Activated CD4-positive, alpha-beta T cell treated with anti-CD3 and anti-CD28 coated beads, Interleukin-2, amount 50 U/mL, for 16 hours (primary cell): ENCODE measurements at places on chromosomes 3 and 15.

- DNase-seq = no peak
Observed at GRCh38 chr3:41362638-41363559, 163.6 kb downstream of the CTNNB1 start.

DNA sequence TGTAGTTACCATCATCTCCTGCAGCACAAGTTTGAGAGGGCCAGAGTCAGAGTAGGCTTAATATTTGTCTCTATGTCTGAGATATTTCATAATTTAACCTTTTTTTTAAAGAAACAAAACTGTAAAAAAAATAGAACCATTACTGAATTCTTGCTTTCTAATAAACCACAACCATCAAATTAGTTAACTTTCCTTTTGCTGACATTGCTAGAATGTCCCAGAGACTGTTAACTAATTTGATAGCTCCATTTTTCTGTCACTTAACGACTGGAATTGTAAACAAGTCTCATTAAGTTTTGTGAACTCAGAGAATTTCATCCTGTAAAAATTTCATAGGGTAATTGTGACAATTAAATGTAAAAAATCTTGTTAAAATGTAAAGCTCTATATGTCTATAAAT is 35.6 kb downstream of the IMPG2 start:
- no peak for DNase-seq

DNA sequence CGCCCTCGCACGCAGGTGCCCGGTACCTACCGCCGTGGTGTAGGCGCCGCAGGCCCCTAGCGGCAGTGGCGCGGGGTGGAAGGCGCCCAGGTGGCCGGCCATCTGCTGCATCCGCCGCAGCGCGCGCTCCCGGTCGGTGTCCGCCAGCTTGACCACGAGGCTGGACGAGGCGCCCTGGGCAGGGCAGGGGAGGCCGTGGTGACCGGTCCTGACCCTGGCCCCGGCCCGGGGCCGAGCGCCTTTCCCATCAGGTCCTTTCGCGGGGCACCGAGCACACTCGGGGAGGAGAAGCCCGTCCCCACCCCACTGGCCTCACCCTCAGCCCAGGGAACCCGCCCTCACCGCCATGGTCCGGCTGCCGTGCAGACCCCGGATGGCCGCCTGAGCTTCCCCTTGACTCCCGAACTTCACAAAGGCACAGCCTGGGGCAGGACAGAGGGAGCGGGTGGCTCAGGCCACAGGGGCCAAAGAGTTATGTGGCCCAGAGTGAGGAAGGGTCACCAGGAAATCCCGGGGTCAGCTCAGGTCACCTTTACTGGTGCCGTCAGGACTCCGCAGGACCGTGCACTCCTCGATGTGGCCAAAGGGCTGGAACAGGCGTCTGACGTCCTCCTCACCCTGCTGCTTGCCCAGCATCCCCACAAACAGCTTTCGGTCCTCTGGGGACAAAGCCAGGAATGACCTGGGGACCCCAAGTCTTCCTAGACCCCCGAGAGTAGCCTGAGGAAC is 17.4 kb upstream of the PARP6 start:
- no peak for DNase-seq

DNA sequence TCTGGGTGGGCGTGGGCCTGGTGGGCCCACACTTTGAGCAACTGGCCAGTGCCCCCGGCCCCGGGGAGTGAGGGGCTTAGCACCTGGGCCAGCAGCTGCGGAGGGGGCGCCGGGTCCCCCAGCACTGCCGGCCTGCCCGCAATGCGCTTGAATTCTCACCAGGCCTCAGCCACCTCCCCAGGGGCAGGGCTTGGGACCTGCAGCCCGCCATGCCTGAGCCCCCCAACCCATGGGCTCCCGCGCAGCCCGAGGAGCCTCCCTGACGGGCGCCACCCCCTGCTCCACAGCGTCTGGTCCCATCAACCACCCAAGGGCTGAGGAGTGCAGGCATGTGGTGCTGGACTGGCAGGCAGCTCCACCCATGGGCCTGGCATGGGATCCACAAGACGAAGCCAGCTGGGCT is 484.3 kb downstream of the UNC13C start:
- DNase-seq = no peak
